ENCODE measurements at places on chromosomes 5 and 9. TPM values are rescaled to one million over a fixed set of nuclear protein-coding genes. Genes with fewer than 3 reads are reported as not detected.

DOCK8 gene
- 5.8 TPM for total RNA-seq

GRCh38 chr9:5500441-5501235 lies 9.7 kb upstream of the PDCD1LG2 start:
- peak; percentile 76 for DNase-seq

G3BP1 gene
- 111 TPM for total RNA-seq

- peak; percentile 48 for DNase-seq
These were observed 36.8 kb upstream of the SSBP2 start for GRCh38 chr5:81787474-81788242.

ANKRD34B gene
- not detected for total RNA-seq

MAMDC2 gene
- 15.9 TPM for total RNA-seq

EGFLAM gene
- total RNA-seq, result 2.4 TPM

DNA sequence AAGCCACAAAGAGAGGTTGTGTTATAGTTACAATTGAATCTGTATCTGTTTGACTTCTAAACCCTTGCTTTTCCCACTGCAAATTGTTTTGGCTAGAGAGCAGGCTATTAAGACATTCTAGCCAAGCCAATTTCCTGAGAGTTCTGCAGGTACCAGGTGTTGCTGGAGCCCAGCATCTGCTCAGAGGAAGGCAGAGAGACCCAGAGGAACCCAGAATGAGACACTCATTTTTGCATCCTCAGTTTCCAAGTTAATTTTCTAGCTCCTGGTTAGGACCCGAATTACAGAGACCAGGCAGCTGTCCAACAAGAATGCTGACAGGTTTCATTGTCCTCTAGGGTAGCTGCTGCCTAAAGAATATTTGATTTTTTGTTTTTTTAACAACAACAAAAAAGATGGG lies 266.2 kb downstream of the TRIM32 start:
- DNase-seq, result no peak

GRCh38 chr5:31328040-31328733 lies 134.7 kb downstream of the CDH6 start:
- no peak for DNase-seq

TAF11L10 gene
- not detected for total RNA-seq

DNA sequence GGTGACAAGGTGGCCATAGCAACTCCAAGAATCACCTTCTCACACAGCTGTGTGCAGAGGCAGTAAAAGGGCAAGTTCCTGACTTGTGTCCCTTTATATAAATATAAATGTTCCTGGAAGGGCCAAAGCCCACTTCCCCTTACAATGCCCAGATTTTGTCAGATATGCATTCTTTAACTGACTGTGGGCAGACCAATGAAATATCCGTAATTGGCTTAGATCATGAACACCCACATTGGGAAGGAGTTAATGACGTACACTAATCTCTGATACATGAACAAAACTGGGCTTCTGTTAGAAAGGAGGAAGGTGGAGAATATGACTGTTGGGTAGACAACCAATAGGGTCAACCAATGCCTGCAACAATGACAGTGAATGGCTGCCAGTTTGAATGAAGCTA lies 397.2 kb upstream of the CLINT1 start:
- DNase-seq, result no peak

DNA sequence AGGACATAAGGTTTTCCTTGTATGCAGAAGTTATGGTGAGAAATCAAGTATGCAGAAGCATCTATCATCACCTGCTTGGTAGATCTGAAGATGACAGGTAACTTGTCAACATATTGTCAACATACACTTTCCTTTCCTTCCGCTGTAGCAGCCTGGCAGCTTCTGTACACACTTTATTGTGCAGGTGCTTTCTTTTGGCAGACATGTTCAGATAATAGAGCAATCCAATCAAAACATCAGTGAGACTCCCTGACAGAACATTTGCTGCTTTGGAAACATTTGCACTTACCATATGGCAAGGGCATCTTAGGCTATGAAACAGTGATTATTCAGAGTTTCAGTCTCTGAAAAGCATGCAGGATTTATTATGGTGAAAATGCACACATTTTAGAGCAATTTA lies 161.1 kb upstream of the CDH12 start:
- no peak for DNase-seq

FOXD4 gene
- 0.31 TPM for total RNA-seq

GRCh38 chr5:180041301-180042274 lies 30.0 kb downstream of the RNF130 start:
- no peak for DNase-seq

GRCh38 chr9:135887021-135887507 lies 20.3 kb downstream of the CAMSAP1 start:
- DNase-seq, result peak; percentile 64

CTXN3 gene
- not detected for total RNA-seq

DNA sequence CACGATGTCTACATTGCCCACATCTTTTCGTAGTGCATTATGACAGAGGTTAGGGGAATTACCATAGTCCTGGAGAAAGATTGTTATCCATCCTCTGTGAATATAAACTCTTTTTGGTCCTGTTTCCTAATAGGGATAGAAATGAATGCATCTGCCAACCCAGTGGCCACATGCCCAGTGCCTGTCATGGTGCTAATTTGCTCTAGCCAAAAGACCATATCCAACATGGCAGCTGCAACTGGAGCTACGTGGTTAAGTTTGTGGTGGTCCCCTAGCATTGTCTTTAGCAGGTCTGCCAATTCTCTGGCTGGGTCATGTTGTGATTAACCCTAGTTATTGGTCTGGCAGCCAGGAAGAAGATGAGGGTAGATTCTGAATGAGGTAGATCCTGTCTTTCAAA lies 87.5 kb downstream of the FGF18 start:
- DNase-seq, result no peak

DNA sequence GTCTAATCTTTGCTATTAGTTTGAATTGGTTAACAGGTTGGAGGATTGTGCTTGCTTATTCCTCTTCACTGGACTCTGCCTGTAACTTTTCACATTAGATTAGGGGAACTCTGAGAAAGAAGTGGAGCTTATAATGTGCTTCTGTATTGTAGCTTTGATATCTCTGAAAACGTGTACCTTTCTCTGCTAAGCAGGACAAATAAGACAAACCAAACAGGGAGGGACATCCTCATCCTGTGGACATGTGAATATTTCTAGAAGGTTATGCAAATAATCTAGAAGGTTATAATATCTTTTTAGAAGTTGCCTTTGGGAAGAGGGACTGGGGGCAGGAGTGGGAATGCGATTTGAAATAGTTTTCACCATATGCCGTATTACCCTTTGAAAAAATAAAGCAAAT lies 11.7 kb downstream of the IQGAP2 start:
- no peak for DNase-seq

GRCh38 chr5:6252581-6252980 lies 125.8 kb downstream of the MED10 start:
- no peak for DNase-seq

- DNase-seq, result peak; percentile 75
These were observed 796 bp upstream of the GADD45G start for GRCh38 chr9:89603767-89604665.

- DNase-seq, result no peak
These were observed 69.1 kb upstream of the PTCH1 start for GRCh38 chr9:95585824-95586223.

DNA sequence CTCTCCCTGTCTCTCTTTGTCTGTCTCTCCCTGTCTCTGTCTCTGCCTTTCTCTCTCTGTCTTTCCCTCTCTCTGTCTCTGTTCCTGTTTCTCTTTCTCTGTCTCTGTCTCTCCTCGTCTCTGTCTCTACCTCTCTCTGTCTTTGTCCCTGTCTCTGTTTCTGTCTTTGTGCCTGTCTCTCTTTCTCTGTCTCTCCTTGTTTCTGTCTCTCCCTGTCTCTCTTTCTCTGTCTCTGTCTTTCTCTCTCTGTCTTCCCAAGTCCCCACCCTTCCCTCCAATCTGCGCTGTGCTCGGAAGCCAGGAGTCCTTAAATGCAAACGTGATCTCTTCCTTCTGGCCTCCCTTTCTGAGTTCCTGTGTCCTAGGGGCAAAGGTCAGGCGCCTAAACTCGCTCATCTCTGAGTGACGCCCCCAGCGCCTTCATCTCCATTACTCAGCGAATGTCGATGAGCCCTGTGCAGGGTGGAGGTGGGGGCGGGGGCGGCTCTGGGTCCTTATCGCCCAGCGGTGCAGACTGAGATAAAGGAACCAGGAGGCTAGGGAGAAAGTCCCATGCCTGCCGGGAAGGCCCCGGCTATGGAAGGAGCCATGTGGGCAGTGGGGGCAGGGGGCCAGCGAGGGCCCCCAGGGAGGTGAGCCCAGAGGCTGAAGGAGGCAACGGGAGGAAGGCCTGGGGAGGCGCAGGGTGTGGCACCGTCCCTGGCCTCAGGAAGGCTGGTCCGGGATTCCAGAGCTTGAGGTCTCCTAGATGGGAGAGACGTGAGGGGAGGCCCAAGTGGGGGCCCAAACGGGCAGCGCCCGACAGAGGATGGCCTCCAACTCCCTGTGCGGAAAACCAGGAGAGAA lies 1.5 kb upstream of the SLC6A19 start:
- peak; percentile 23 for DNase-seq

GRCh38 chr5:666816-667498 lies 26.2 kb downstream of the TPPP start:
- peak; percentile 40 for DNase-seq

DNA sequence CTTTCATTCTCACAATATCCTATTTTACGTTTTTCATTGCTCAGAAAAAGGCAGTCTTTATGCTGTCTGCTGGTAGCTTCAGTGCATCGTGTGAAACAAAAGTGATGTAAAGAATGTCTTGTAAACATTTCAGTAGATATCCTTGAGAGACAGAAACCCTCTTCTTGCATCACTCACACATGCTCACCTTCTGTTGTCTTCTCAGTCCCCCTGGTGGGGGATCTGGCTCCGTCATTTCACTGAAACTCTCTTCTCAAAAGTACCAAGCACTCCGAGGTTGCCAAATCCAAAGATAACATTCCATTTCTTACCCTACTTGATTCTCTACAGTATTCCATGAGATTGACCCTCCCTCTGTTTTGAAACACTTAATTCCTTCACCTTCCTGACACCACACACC lies 46.1 kb upstream of the PCA3 start:
- DNase-seq, result no peak

DNA sequence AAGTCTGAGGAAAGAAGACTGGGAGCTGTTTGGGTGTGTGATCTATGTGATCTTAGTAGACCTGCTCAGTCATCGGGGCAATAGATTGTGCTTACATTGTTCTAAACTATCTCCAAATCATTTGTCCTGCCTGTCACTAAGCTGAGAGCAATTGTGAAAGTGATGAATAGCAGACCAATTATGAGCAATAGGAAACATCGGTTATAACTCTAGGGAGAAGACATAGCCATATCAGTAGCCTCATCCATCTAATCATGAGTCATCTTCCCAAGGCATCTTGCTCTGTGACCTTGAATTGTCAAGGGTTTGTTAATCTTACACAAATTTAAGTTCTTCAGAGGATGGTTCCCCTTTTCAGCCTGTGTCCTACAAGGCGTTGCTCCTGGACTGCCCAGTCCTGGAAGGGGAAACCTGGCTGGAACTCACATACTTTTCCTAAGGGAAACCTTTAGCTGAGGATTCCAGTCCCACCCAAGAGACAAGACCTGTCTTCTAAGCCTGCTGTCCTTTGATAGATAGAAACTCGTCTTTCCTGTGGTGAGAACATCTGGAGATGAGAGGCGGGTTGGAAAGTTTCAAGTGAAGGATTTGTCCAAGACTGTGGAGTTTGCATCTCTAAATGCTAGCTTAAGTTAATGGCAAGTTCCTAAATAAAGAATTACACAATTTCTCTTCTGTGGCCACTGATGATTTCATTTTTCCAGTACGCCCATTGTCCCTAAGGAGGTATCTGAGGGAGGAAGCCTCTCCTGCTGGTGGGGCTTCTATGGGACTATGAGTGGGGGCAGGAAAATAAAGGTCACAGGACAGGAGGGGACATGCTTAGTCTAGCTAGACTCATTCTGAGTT lies 53.9 kb upstream of the TRIM32 start:
- DNase-seq, result no peak

- no peak for DNase-seq
These were observed 1392.3 kb upstream of the CDH9 start for GRCh38 chr5:28430565-28431178.

GRCh38 chr5:84393969-84394368 lies 9.3 kb upstream of the EDIL3 start:
- peak; percentile 26 for DNase-seq

GRCh38 chr9:9079473-9079872 lies 1279.9 kb upstream of the DMAC1 start:
- no peak for DNase-seq

- DNase-seq, result no peak
These were observed 444.5 kb downstream of the SH3GL2 start for GRCh38 chr9:18023332-18023731.

PTGDS gene
- 3,767 TPM for total RNA-seq

DNA sequence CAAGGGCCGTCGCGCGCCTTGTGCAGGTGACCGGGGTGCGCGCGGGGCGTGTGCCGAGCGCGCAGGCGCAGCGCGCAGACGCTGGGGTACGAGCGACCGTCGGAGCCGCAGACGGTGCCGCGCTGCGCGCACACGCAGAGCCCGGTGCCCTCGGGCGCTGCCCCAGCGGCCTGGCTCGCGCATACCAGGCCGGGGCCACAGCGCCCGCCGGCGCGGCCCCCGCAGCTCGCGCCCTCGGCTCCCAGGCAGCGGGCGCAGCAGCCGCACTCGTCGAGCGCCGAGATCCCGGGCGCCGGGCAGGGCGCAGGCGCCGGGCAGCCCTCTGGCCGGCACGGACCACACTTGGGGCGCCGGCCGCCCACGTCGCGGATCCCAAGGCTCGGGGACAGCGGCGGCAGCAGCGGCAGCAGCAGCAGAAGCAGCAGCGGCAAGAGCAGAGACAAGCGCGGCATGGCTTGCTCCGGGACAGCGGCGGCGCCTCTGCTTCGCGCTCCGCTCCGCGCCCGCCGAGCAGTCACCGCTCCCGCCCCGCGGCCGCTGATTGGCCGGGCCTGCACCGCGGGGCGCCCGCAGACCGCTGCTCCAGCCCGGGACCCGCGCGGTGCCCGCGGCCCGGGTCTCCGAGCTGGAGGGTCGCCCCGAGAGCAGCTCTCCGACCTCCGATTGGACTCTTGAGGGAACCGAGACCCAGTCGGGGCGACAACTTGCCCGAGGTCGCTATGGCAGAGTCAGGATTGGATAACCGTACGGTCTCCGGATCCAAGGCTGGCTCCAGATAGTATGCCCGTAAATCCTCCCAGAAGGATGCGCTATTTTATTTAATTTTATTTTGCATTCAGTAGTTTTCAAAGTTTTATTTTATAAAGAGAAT lies at the start of gene IGFBPL1:
Gene IGFBPL1 (minus strand): TSS at position 482 of the 871 bp plus-strand sequence. CDS start 30 bp downstream, at position 452.
- peak; percentile 55 for DNase-seq

FBP2 gene
- not detected for total RNA-seq

SLC36A2 gene
- not detected for total RNA-seq

HMCN2 gene
- 2.3 TPM for total RNA-seq

DNA sequence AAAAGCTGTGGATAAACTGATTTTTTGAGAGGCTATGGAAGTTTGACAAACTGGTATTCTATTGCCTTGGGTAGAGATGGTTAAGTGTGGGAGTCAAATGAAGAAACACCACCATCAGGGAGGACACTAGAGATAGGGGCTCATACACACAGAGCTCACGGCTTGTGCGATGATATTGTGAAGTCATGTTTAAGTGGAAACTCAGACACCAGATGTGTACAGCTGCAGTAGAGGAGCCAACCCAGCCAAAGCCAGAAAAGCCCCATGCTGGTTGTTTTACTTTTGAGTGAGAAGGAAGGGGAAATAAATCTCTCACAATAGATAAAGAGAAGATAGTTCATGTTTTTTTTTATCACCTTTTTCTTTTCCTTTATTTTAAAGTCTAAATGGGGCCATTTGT lies 377.7 kb downstream of the DMRT2 start:
- DNase-seq, result no peak

All from right cardiac atrium (tissue), 5 donors.